ENCODE measurements at places on chromosomes 1 and 21. TPM values are rescaled to one million over a fixed set of nuclear protein-coding genes. Genes with fewer than 3 reads are reported as not detected.

KRTAP21-2 gene
- not detected for polyA plus RNA-seq

PDC gene
- not detected for polyA plus RNA-seq

CNTN2 gene
- polyA plus RNA-seq, result not detected

GRCh38 chr1:98333936-98334335, 327.6 kb upstream of the SNX7 start:
- DNase-seq, result no peak
- H3K4me1 ChIP-seq, result no peaks in the 10 kb centered on the region
- no peak overlapping the region for H3K27ac ChIP-seq
- H3K27me3 ChIP-seq, result no peaks in the 10 kb centered on the region
- H3K36me3 ChIP-seq, result no peaks in the 10 kb centered on the region
- no peak overlapping the region for H3K4me3 ChIP-seq

- H3K4me3 ChIP-seq, result no peak overlapping the region
- peaks cover 22% of the 10 kb centered on the region for H3K4me1 ChIP-seq
- peaks cover 57% of the 10 kb centered on the region for H3K27me3 ChIP-seq
- H3K27ac ChIP-seq, result no peak overlapping the region
Observed at GRCh38 chr1:903305-903704, 20.4 kb upstream of the SAMD11 start.

DNA sequence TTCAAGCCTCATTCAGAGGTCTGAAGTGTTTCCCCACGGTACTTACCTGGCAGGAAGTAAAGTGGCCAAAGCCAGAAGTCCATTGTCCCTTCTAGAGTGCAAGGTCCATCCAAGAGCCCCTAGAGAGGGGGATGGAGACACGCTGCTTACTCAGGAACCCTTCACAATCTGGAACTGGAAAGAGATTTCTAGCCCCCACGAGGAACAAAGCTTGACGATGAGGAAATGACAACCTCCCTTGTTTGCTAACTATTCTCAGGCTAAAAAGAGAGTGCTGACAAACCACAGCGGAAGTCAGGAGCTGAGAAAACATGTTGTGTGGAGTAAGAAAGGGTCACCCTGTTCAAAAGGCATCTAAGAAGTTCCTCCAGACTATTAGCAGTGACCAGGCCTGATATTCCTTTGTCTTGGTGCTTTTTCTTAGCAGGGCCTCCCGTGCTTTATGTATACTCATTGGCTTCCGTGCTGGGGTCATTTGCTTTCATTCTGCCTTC, at the start of gene FCMR:
TSS of gene FCMR (minus strand) at position 170 of the 494 bp plus-strand sequence. CDS start at position 83, 87 bp downstream.
- peak within 1 kb of the TSS; percentile 84 for H3K4me3 ChIP-seq
- peaks cover 3% of the 10 kb centered on the region for H3K36me3 ChIP-seq
- peak within 1 kb of the TSS; percentile 96 for H3K27ac ChIP-seq

GRCh38 chr1:77538956-77539518, 143.4 kb downstream of the ZZZ3 start:
- no peaks in the 10 kb centered on the region for H3K36me3 ChIP-seq
- no peak overlapping the region for H3K27ac ChIP-seq
- no peak for DNase-seq
- H3K27me3 ChIP-seq, result no peaks in the 10 kb centered on the region
- peaks cover 4% of the 10 kb centered on the region for H3K4me1 ChIP-seq
- H3K4me3 ChIP-seq, result no peak overlapping the region

DNA sequence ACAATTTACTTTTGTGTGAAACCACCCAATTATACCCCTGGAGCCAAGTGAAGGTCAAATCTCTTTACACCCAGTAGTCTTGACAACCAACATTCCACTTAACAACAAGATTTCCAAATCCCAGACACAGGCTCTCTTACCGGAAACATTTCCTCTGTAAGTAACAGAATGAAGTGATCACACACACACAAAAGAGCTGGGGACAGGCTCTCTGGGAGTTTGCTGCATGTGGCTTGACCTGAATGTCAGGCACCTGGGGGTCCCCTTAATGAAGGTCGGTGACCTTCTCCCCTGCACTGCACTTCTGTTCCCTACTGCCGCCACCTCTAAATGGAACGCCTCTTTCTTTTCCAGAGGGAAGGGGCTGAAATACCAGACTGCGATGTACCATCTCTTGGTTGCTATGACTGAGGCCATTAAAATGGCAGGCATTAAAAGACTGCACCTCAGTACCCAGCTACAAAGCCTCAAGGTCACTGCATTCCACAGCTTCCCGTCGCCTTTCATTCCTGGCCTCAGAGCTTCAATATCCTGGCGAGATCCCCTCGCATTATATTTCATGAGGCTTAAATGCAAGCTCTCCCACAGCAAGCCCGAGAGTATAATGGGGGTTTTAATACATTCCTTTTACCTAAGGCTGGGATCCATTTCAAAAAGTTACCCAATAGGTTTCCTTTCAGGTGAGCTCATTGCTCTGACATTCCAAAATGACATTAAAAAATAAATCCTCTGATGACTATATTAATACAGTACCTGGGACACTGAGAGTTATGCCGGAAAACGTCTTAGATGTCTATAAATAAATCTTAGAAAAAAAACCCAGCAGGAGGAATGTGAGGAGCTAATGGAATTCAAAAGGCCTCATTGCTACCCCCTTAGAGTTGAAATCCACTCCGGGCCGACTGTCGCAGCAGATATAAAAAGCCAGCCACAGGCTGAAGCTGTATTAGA, 90.9 kb upstream of the DIRAS3 start:
- H3K4me3 ChIP-seq, result no peak overlapping the region
- H3K36me3 ChIP-seq, result no peaks in the 10 kb centered on the region
- H3K27me3 ChIP-seq, result no peaks in the 10 kb centered on the region
- no peaks in the 10 kb centered on the region for H3K4me1 ChIP-seq

GRCh38 chr1:110879758-110880606, 7.0 kb downstream of the CD53 start:
- H3K4me1 ChIP-seq, result peaks cover 57% of the 10 kb centered on the region
- DNase-seq, result peak; percentile 64
- H3K4me3 ChIP-seq, result no peak overlapping the region
- peak overlapping the region; percentile 64 for H3K27ac ChIP-seq
- H3K36me3 ChIP-seq, result peaks cover 2% of the 10 kb centered on the region

F5 gene
- polyA plus RNA-seq, result 0.01 TPM
